ENCODE measurements at places on chromosomes 1 and 21. TPM values are rescaled to one million over a fixed set of nuclear protein-coding genes. Genes with fewer than 3 reads are reported as not detected.
A peak's percentile ranks its signal among the peaks of the same experiment; 100 is the strongest.

TACSTD2 gene
- not detected for total RNA-seq

DNA sequence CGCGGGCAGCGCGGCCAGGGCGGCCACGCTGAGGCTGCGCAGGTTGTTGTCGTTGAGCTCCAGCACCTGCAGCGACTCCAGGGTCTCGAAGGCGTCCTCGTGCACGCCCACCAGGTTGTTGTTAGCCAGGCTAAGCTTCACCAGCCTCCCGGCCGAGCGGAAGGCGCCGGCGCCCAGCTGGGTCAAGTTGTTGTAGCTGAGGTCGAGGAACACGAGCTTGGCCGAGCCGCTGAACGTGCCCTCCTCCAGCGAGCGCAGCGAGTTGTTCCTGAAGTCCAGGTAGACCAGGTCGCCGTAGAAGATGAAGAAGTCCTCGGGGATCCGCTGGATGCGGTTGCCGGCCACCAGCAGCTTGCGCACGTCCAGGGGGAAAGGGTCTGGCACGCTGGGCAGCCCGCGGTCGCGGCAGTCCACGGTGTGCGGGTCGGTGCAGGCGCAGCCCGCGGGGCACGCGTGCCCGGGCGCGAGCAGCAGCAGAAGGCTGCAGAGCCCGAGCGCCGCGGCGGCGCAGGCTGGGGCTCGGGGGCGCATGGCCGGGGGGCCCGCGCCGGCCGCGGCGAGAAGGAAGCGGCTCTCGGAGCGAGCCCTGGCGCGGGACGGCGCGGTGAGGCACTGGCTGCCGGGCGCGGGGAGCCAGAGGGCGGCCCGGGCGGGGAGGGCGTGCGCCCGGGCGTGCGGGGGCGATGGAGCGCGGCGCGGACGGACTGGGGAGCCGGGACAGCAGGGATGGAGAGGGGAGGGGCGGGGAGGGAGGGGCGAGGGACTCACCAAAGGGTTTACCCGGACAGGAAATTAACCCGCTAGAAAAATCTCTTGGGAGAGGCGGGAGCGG is 524 bp downstream of the LRRC38 start:
- DNase-seq = no peak

MATN1 gene
- total RNA-seq = 0.05 TPM

GRCh38 chr1:159900086-159900680 is at the start of gene CFAP45:
TSS of gene CFAP45 (minus strand) at chr1:159900165. CDS start at chr1:159900098, 67 bp downstream.
- DNase-seq = no peak

GRCh38 chr1:233668725-233669294 is 54.9 kb downstream of the KCNK1 start:
- DNase-seq = no peak

GRCh38 chr21:25572861-25573310 is 34.4 kb downstream of the MRPL39 start:
- DNase-seq = peak; percentile 14

GRCh38 chr1:203628201-203629015 is 1.8 kb downstream of the ATP2B4 start:
- peak; percentile 50 for DNase-seq

- no peak for DNase-seq
These were observed 154.1 kb downstream of the ZBTB18 start for GRCh38 chr1:244205171-244205570.

GRCh38 chr1:19167140-19167539 is 42.9 kb downstream of the UBR4 start:
- no peak for DNase-seq

GRCh38 chr1:203476216-203476814 is 709 bp downstream of the PRELP start:
- no peak for DNase-seq

CFHR5 gene
- not detected for total RNA-seq

GRCh38 chr1:236395230-236395946 is 1.3 kb downstream of the EDARADD start:
- DNase-seq = peak; percentile 2

- no peak for DNase-seq
These were observed 35.9 kb upstream of the ATP1B1 start for GRCh38 chr1:169070547-169070946.

DNA sequence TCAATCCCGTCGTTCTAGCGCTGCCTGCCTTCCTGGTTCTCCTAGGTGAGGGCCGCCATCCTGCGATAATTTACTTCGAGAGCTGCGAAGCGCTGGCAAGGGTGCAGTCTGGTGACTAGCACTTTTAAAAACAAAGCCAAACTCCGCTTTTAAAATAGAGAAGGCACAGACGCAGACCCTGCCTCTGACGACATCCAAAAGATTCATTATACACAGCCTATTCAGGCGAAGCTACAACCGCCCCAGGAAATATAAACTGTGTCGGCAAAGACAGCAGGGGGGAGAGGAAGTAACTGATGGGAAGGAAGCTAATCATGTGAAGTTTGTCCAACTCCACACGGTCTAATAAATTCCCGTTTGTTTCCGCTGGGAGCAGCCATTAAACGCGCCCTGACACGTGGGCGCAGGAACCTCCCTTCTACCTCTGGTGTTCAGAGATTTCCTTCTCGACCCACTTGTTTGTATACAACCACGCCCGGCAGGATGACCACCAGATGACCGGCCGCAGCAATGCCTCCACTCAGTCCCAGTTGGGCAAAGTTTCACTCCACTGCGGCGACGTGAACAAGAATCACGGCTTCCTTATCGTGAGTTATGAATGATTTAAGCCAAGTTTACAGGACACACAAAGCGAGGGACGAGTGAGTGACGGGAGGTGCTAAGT is 1.3 kb downstream of the GNG12 start:
- DNase-seq = peak; percentile 77

GRCh38 chr1:20981915-20982314 is 194.8 kb downstream of the EIF4G3 start:
- peak; percentile 43 for DNase-seq

- no peak for DNase-seq
These were observed 21.1 kb downstream of the SMAP2 start for GRCh38 chr1:40394491-40395172.

GRCh38 chr1:78728359-78728758 is 78.7 kb downstream of the IFI44 start:
- DNase-seq = no peak

FCRL5 gene
- not detected for total RNA-seq

- DNase-seq = no peak
These were observed 223.9 kb downstream of the S1PR1 start for GRCh38 chr1:101460739-101461138.

DNA sequence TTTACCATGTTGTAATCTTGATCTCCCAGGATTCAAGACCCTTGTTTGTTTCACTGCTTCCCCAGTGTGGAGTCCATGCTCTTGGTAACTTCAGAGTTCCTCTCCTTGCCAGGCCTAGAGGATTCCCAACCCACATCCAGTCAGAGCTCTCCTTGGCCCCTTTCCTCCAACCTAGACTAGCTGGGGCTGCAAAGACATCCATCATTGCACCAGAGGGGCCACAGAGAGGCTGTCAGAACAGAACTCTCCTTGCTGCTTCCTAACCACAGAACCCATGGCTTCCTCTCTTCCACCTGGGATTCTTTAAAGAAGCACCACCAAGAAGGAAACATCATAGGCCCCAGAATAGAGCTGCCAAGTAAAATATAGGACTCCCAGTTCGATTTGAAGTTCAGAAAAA is 81.0 kb downstream of the HMGB4 start:
- DNase-seq = no peak

- no peak for DNase-seq
These were observed 272.4 kb downstream of the DUSP10 start for GRCh38 chr1:221469476-221469875.

NSUN4 gene
- 11.3 TPM for total RNA-seq

- DNase-seq = peak; percentile 41
These were observed 49.3 kb upstream of the POU2F1 start for GRCh38 chr1:167171286-167171929.

CPTP gene
- 28.9 TPM for total RNA-seq

- no peak for DNase-seq
These were observed 14.5 kb downstream of the PLEKHO1 start for GRCh38 chr1:150164224-150164623.

TGFB2 gene
- 18.4 TPM for total RNA-seq

DNA sequence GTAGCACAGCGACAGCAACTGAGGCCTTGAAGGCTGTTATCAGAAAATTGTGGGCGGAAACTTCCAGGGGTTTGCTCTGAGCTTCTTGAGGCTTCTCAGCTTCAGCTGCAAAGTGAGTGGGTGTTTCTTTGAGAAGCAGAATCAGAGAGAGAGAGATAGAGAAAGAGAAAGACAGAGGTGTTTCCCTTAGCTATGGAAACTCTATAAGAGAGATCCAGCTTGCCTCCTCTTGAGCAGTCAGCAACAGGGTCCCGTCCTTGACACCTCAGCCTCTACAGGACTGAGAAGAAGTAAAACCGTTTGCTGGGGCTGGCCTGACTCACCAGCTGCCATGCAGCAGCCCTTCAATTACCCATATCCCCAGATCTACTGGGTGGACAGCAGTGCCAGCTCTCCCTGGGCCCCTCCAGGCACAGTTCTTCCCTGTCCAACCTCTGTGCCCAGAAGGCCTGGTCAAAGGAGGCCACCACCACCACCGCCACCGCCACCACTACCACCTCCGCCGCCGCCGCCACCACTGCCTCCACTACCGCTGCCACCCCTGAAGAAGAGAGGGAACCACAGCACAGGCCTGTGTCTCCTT is at the start of gene FASLG:
Gene FASLG (plus strand): TSS at position 233 of the 583 bp plus-strand sequence. CDS start 99 bp downstream, at position 332.
- DNase-seq = no peak

- DNase-seq = no peak
These were observed 104.8 kb downstream of the ATP5PO start for GRCh38 chr21:33810766-33811165.

KRTAP12-2 gene
- not detected for total RNA-seq

OR10K2 gene
- total RNA-seq = not detected

GRCh38 chr1:80363689-80364475 is 1357.4 kb upstream of the ADGRL4 start:
- DNase-seq = no peak

DNA sequence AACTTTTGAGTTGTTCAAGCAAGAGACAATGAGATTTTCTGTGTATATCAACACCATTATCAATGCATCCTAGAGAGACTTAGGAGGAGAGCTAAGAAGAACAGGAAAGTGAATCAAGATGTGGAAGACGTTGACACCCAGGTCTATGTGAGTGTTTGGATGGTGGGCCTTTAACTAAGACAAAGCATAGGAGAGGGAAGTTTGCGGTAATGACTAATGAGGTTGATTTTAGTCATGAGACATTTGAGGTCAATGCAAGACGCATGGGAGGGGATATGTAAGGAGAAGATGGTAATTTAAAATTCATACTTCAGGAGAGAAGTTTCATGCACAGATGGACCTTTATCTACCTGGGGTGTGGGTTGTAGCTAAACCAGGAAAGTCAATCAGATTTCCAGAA is 269.6 kb downstream of the VAV3 start:
- no peak for DNase-seq

CA6 gene
- not detected for total RNA-seq

GRCh38 chr1:110255392-110255787 is 45.3 kb downstream of the KCNC4 start:
- DNase-seq = no peak

DNA sequence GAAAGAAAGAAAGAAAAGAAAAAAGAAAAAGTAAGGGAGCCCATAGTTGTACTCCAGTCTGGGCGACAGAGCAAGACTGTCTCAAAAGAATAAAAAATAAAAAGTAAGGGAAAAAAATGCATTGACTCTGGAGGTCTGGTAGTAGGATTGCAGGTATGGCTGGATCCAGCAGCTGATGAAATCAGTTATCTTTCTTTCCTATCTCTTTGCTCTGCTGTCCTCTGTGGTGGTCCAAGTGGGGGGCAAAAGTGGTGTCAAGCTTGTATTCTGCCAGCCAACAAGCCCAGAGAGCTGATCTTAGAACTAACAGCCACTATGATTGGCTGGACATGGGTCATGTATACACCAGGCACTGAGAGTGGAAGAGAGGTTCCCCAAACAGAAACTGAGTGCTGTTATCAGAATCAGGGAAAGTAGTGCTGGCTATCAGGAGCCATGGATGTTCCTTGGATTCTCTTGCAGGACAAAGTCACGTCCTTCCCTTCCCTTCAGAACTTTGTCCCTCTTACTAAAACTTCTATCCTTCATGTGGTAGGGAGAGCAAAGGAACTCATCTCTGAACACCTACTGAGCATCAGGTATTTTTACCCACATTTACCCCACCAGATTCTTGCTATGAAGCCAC is 3.5 kb upstream of the FBLIM1 start:
- DNase-seq = no peak

DNA sequence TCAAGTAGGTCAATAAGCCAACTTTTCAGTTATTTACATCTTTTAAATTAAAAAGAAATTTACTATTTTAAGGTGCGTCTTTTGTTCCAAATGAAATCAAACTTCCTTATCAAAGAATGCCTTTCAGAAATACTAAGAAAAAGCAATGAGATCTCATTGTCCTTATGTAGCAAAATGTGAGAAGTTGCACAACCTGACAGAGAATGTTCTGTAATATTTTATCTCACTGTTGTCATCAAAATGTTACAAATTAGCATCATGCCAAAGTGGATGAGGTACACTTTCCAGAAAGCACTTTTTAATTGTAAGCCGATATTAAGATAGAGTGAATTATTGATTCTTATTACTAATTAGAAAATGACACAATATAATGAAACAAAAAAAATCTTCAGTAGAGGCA is 50.4 kb downstream of the KCNT2 start:
- DNase-seq = peak; percentile 7

SIPA1L2 gene
- total RNA-seq = 7.0 TPM

DNA sequence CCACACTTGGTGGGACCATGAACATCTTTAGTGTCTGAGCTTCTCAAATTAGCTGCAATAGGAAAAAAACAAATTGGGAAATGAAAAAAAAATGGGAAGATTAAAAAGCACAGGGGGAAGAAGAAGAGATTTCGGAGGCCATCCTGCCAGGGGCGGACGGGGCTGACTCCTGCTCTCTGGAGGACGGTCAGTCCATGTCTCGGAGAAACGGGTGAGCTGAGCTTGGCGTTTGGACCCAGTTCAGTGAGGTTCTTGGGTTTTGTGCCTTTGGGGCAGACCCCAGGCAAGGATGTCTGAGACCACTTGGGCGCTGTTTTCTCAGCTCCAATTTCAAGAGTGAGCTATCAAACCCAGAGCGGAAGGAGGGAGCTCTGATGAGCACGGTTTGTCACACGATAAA is 123.9 kb downstream of the PRDM2 start:
- no peak for DNase-seq

DNA sequence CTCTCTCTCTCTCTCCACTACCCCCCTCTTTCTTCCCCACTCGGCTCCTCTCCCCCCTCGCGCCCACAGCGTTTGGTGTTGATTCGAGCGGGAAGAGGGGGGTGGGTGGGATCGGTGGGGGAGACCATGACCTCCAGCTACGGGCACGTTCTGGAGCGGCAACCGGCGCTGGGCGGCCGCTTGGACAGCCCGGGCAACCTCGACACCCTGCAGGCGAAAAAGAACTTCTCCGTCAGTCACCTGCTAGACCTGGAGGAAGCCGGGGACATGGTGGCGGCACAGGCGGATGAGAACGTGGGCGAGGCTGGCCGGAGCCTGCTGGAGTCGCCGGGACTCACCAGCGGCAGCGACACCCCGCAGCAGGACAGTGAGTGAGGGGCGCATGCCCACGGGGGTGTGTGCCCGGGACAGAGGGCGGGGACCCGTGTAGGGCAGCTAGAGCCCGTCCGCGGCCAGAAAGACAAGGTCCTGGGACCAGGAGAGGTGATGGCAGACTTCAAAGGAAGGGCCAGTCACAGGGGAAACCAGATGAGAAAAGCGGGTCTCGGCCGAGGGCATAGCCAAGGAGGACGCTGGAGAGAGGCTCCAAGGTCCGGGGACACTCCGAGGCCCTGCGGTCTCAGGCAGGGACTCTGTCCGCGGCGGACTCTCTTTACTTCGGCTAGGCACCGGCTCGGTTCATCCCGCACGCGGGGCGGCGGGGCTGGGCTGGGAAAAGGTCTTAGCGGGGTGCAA is at the start of gene PRRX1:
Gene PRRX1 (plus strand): TSS at position 39 of the 735 bp plus-strand sequence. CDS start 88 bp downstream, at position 127.
- peak; percentile 72 for DNase-seq

ZNF695 gene
- 1.9 TPM for total RNA-seq

Measured in myocyte (in vitro differentiated cells).